ENCODE measurements at places on chromosomes 16 and 17.
A peak's percentile ranks its signal among the peaks of the same experiment; 100 is the strongest.

GRCh38 chr17:60599220-60599619 lies 773 bp upstream of the PPM1D start:
- DNase-seq, result no peak

DNA sequence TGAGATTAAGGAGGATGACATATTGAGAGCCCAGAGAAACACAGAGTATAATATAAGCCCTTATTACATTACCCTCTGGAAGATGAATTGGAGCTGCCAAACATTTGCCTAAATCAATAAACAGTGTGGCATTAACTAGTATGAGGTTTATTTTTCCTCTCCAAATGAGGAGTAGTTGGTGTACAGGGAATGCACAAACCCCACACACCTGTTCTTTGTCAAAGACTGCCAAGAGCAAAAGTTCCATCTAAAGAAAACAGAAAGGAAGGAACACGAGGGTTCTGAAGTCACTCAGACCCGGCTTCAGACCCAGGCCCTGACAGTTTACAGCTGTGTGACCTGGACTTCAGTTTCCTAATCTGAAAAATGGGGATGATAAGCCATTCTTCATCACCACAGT lies 138.1 kb downstream of the SHISA9 start:
- no peak for DNase-seq

- no peak for DNase-seq
These were observed 3.2 kb downstream of the NAGS start for GRCh38 chr17:44007346-44008204.

DNA sequence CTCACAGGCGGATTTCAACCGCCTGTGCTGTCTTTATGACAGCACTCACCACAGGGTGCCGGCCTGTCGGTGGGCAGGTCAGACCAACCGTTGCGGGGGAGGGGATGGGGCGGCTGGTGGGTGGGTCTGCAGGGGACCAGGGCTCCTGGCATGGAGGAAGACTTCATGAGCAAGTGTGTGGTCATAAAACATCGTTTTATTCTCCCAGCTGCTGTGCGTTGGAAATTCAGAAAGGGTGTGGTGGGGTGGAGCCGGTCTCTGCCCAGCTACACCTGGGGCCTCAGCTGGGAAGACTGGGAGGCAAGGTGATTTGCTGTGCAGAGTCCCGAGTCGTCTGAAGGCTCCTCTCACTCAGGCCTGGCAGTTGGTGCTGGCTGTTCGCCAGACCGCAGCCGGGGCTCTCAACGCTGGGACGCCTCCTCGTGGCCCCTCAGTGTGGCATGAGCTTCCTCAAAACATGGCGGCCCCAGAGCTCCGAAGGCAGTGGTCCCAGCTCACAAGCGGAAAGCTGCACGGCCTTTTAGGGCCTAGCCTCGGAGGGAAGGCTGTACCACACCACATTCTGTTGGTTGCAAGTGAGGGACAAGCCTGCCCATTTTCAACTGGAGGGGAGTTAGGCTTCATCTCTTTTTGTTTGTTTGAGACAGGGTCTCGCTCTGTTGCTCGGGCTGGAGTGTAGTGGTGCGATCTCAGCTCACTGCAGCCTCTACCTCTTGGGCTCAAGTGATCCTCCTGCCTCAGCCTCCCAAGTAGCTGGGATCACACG lies 45.8 kb upstream of the GSE1 start:
- no peak for DNase-seq

DNA sequence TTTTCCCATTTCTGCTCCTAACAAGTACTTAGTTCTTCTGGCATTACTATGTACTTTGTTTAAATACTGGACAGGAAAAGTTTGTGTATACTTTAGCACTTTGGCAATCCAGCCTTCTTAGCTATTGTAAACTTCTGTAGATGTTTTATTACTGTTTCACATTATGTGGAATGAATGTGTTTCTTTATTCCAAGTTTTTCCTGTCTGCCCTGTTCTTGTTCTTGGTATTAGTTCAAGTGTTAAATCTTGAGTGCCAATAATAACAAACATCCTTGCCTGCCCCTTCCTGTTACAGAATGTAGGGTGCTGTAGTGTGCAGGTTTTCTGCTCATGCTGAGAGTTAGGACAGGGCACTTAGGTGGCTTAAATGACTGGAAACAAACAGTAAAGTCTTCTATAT lies 7.3 kb upstream of the CAPNS2 start:
- no peak for DNase-seq

- DNase-seq, result no peak
These were observed 33.2 kb downstream of the ACTG1 start for GRCh38 chr17:81479175-81480071.

DNA sequence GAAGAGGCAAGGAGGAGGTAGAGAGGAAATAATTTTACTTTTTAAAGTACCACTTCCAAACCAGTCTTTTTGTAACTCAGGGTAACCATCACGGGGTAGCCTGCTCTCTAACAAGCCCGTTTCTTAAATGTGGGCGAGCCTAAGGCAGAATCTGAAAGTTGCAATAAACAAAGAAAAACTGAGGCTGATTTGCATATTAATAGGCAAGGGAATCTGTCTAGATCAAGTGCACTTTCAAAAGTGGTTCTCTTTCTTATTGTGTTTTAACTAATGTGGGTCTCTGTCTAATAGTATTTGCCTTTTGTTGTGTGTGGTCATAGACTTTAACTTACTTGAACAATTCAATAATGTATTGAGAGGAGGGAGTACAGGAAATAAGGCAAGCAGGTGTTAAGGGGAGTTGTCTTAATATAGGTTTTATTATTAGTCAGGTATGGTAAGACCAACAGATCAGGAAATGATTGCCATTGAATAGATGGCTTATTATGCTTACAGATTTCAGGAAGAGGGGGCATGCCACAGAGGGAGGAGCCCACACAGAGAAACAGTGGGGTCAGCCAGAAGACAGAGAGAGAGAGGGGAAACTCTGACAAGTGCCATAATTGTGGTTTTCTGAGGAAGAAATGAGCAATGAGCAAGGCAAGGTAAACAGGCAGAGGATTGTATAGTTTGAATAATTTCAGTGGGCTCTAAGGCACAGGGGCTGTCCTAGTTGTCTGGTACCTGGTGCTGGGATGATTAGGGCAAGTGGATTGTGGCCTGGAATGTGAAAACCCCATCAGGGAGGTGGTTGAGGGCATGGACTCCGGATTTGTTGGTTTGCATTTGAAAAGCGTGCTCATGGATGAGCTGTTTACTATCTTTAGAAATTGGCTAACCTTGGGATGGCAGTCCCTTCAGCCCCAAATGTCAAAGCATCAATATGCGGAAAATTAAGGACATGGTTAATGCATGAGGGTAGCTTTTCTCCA lies 237.2 kb downstream of the TOX3 start:
- DNase-seq, result peak; percentile 37

GRCh38 chr16:77789085-77790008 lies 983 bp downstream of the VAT1L start:
- peak; percentile 15 for DNase-seq

DNA sequence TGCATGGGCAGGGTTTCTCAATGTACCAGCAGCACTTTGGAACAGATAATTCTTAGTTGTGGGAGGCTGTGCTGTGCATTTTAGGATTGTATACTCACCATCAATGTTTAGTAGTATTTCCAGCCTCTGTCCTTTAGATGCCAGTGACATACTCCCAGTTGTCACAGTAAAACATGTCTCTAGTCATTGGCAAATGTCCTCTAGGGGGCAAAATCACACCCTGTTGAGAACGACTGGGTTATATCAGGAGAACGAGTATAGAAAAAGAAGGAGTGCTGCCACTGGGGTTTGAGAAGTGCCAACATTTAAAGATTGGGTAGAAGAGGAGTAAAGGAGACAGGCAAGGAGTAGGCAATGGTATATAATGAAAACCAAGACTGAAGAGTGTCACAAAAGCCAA lies 37.9 kb upstream of the SMIM36 start:
- DNase-seq, result no peak

- DNase-seq, result no peak
These were observed 26.3 kb downstream of the GINS3 start for GRCh38 chr16:58418601-58419000.

- DNase-seq, result no peak
These were observed 72.4 kb downstream of the RPH3AL start for GRCh38 chr17:280216-280615.

GRCh38 chr16:83145297-83145696 lies 518.5 kb downstream of the CDH13 start:
- DNase-seq, result no peak

- DNase-seq, result peak; percentile 81
These were observed 21.2 kb upstream of the HOXB9 start for GRCh38 chr17:48647103-48647962.

DNA sequence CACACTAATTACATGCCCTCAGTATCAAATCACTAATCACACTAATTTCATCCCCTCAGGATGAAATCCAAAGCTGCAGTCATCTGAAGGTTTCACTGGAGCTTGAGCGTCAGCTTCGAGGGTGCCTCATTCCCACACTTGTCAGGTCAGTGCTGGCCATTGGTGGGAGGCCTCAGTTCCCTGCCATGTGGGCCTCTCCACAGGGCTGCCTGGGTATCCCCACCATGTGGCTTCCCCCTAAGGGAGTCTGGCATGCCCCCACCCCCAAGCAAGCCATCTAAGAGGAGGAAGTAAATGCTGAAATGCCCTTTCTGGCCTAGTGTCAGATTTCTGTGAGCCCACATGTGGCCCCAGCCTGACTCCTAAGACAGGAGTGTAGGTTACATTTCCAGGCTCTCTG lies 78.6 kb upstream of the CDH5 start:
- DNase-seq, result no peak

DNA sequence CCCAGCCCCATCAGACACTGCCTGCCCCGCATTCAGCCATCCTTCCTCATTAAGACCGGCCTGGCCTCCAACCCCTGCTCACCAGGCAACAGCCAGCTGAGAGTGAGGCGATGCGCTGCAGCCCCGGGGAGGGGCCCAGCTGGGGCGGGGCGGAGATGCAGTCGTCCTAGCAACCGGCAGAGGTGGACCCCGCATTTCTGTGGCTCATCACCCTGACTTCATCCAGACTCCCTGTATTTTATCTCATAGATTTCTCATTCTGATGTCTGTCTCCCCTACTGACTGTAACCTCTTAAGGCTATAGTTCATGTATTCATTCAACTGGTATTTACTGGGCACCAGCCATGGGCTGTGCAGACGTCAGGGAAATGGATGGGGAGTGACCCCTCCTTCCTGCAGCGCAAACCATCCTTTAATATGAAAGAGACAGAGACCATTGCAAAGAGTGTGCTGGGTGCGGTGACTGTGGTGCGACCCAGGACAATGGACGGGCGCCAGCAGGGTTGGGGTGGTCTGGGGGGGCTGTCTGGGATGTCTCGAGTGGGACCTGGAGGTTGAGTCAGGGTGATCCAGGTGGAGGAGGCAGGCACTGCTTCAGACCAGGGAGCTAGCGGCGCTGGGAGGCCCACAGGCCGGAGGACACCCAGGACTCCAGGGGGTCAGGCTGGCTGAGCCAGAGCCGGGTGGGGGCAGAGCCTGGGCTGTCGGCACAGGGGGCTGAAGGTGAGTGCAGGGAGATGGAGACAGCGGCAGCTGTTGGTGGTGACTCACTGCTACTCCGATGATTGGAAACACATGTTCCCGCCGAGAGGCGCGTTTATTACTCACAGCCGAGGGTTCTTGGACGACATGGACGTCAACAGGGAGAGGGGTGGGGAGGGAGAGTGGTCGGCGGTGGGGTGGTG lies 10.5 kb upstream of the TIMP2 start:
- DNase-seq, result no peak

DNA sequence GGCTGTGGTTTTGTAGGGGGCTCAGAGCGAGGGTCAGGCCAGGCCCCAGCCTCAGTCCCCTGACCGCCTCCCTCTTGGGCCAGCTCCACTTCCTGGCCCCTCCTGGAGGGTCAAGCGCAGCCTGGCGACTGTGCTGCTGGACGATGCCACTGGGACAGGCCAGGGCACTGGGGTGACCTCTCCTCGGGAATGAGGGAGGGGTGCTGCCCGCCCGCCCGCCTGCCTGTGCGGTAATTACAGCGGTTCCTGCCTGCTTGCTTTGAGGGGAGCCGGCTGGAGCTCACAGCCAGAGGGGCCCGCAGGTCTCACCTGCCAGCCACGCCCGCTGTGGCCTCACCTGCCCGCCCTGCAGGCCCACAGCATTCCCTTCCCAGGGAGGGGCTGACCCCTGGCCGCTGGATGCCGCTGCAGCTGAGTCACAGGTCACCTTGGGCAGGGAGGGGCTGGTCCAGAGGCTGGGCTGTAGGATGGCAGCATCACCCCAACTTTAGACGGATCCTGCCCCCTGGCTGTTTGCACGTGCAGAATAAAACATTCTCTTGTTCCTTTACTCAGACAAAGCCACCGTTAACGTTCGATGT lies 76.7 kb upstream of the CBX4 start:
- no peak for DNase-seq

GRCh38 chr16:77509051-77509450 lies 74.2 kb upstream of the ADAMTS18 start:
- DNase-seq, result no peak

- DNase-seq, result no peak
These were observed 45.4 kb upstream of the GINS3 start for GRCh38 chr16:58346831-58347371.
